Stimulated activated CD4-positive, alpha-beta T cell treated with anti-CD3 and anti-CD28 coated beads, Interleukin-12 subunit alpha, Interleukin-12 subunit beta, amount 100 ng/mL, for 48 hours (primary cell): ENCODE measurements at places on chromosomes 16 and 17.

- DNase-seq = no peak
Observed at GRCh38 chr16:15946257-15947044, 3.0 kb upstream of the ABCC1 start.

GRCh38 chr16:64012166-64012565 lies 1109.7 kb downstream of the CDH11 start:
- DNase-seq = no peak

DNA sequence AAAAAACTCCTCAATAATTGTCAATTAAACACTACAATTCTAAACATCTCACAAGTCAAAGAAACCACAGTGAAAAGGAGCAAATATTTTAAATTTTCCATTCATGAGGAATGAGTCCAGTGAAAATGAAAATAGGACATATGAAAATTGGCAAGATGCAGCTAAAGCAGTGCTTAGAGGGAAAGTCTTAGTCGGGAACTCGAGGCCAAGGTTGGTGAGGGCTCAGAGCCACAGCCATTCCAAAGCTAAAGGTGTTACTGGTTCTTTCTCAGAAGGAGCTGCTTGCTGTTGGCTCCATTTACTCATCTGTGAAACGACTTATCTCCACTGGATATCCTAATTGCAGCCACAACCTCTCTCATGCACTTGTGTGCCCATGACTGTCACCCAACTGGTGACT lies 6.5 kb downstream of the SLC38A8 start:
- DNase-seq = no peak

- no peak for DNase-seq
Observed at GRCh38 chr17:57752031-57752905, 7.2 kb upstream of the CCDC182 start.

- DNase-seq = no peak
Observed at GRCh38 chr17:3748576-3748975, 24.9 kb downstream of the HASPIN start.
